NCI-H748 treated with DMSO at 0.1 percent for 48 hours (cell line): ENCODE measurements at places on chromosomes 3 and 15.

DNA sequence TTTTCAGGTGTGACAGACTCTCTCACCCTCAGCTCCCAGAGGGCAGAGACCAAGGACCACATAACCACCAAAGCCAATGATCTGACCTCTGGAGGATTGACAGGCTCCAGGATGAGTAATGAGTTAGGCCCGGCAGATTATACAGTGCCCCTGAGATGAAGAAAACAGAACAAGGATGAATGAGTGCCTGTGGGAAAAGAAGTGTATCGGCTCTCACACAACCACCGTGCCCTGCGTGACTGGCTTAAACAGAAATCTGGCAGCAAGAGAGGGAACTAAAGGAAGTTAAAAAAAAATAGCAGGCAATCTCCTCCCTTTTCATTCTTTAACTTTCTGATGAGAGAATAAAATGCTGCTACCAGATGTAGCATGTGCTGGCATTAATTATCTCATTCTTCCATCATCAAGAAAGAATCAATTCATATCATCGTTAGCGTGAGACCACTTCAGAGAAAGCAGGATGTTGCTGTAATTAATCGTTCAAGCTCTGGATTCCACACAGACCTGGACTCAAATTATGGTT is 227.5 kb upstream of the COL8A1 start:
- DNase-seq: no peak

GRCh38 chr15:71282076-71282475 is 166.8 kb downstream of the THSD4 start:
- no peak for DNase-seq

DNA sequence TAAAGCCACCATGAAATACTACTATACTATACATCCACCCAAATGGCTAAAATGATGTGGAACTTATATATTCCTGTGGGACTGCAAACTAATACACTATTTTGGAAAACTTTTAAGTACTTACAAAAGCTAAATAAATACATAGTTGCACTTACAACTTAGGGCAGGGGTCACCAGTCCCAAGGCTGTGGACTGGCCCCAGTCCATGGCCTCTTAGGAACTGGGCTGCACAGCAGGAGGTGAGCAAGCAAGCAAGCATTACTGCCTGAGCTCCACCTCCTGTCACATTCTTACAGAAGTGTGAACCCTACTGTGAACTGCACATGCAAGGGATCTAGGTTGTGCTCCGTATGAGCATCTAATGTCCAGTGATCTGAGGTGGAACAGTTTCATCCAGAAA is 18.1 kb downstream of the PIGB start:
- no peak for DNase-seq

DNA sequence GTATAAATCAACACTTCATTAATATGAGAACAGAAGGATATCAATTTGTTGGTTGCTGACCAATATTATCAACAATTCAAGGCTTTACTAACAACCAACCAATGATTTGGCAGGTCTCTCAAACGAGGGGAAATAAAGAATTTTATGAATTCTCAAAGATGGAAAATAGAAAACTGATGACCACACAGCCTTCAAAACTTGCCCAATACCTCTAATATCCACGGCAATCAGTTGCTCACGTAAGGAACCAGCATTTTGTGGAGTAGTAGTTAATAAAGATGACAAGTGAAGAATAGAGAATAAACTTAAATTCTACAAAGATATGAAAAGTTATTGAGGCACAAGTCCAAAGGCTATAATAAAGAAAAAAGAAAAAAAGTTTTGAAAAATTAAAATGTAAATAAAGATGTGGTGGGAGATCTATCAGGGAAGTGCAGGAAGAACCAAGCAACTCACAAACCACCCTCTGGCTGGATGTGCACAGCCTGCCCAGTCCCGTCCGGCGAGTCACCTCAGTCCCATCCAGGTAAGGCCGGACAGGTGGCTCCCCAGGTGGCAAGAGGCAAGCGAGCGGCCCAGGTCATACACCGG is 808 bp downstream of the GK5 start:
- no peak for DNase-seq

DNA sequence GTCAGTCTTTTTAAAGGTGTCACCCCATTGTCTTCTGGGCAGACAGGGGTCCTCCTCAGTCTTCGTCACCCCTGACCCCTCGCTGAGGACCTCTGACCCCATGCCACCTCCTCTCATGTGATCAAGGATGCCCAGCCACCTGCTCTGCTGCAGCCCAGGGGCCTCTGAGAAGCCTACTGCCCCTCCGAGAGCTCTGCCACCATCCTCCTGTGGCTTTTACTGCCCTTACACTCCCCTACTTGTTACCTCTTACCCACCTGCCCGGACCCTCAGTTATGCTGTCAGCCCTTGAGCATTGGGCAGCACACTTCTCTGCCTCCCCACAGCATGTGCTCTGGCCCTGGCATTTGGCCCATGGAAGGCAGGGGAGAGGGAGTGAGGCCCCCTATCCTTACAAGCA is 123.2 kb downstream of the LRRK1 start:
- no peak for DNase-seq

DNA sequence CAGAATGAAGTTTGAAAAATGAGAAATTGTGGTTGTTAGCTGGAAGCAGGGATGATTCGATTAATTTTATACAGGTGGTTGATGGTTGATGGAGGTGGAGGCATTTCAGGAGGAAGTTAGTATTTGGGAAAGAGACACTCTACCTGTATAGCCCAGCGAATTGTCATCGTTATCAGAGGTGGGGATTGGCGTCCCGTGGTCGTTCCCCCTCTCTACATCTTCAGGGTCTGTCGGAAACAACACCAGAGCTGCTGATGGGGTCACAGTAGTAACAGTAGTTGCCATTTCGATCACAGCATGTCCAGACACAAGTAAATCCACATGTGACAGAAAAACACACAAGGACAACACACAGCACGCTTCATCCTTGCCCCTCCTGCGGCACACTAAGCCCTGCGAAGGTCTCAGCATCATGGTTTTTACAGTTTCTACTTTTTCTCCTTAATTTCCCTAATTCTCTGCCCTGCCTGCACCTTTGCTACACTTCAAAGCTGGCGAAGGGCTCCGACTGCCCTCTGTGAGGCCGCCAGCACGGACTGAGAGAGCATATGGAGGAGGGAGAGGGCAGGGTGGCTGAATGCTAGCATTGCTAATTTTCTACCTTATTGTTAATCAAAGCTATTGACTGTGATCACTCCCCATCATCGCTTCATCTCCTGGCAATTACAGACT is 642.3 kb downstream of the ROBO1 start:
- no peak for DNase-seq

DNA sequence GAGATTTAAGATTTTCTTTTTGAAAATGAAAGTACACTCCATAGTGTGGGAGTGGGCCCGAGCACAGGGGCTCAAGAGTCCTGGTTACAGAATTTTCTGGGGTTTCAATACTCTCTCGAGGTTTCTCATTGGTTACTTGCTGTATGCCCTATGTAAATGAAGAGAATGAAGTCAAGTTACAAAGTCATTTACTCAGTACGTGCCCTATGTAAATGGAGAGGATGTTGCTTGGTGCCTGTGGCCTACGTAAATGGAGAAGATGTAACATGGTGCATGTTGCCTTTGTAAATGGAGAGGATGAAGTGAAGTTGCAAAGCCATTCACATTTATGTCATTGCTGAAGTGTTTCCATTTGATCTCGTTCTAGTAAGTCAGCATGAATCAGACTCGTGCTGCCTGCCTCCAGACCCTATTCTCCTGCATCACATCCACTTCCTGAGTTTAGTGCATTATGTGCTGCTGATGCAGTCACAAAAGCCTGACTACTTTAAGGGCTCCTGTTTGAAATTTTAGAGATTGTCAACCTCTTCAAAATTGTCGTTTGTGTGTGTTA is 302.0 kb downstream of the ZBBX start:
- DNase-seq: no peak

- DNase-seq: no peak
These were observed 319.2 kb downstream of the SLC9A9 start for GRCh38 chr3:143529018-143529478.

DNA sequence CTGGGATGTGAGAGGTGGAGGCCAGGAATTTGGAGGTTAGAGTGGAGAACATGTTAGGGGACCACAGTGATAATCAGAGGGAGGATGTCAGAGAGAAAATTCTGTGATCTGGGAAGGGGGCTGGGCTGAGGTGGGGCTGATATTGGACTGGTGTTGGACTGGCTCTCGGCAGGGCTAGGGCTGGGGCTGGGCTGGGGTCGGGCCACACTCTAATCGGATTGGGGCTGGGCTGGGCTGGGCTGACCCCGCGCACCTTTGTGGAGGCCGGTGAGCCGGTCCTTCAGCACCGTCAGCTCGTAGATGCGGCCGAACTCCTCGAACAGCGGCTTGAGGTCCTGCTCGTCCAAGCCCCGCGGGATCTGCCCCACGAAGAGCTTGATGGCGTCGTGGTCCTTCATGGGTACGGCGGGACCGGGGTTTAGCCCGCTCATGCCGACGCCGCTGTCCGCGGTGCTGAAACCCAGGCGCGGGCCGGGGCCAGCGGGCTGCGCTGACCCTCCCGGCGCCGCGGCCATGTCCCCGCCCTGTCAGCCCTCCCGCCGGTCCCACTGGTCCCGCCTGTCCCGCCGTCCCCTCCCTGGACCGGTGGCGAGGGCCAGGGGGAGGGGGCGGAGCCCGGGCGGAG is 485 bp downstream of the CELF6 start:
- no peak for DNase-seq

GRCh38 chr15:67563092-67563491 is 20.6 kb downstream of the MAP2K5 start:
- DNase-seq: no peak

DNA sequence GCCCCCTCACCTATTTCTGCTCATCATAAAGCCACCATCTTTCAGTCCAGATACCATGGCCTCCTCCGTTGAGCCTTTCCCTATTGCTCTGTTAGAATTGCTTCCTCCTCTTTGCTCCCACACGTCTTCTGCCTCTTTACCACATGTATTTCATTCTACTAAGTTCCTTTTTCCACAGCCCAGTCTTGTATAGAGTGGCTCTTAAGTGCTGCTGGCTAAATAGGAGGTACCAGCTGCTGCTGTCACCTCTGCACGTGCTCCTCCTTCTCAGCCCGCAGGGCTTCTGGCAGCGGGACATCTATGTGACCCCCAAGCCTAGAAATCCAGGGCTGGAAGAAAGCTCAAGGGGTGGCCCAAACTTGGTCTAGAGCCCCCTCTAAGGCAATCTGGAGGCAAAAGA is 38.8 kb upstream of the PLXND1 start:
- DNase-seq: no peak

GRCh38 chr3:163474766-163475165 is 1603.5 kb downstream of the SI start:
- no peak for DNase-seq
